ENCODE measurements at places on chromosomes 5 and 9.

DNA sequence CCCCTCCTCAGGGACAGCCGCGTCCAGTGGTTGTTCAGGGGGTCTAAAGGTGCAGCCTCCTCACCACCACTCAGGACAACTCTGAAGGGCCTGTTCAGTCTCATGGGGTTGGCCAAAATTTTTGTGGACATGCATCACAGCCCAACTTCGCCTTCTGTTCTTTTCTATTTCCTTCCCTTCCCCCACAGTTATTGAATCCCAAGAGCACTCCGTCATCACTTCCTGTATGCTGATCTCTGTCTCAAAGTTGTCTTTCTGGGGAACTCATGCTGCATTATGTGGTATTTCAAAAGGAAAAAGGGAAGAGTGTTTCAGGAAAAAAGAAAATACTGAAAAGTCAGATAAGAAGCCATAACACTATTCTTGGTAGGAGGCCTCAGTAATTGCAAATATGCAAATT, 355.4 kb downstream of the CAAP1 start:
- DNase-seq: no peak

GRCh38 chr5:135016861-135017290, 17.2 kb downstream of the PITX1 start:
- DNase-seq: no peak

DNA sequence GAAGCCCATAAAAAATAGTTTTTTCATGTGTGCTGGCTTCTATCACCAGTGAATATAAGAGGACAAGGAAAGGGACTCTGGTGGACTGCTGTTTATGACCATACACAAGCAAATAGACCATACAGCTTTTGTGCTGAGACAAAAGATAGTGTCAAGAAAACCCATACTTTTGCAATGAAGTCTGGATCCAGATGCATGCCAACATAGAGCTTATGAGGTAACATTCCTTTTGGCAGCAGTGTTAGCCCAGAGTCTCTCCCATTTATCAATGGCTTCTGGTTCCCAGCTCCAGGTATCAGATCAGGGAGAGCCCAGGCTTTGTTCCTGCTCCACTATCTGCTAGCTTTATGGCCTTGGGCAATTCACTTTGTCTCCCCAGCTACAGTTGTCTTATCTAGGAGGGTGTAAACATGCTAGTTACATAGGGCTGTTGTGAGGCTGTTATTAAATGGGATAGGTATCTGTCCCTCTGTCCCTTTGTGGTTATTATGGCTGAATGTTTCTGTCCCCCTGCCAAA, 55.6 kb downstream of the CCDC192 start:
- DNase-seq: no peak

DNA sequence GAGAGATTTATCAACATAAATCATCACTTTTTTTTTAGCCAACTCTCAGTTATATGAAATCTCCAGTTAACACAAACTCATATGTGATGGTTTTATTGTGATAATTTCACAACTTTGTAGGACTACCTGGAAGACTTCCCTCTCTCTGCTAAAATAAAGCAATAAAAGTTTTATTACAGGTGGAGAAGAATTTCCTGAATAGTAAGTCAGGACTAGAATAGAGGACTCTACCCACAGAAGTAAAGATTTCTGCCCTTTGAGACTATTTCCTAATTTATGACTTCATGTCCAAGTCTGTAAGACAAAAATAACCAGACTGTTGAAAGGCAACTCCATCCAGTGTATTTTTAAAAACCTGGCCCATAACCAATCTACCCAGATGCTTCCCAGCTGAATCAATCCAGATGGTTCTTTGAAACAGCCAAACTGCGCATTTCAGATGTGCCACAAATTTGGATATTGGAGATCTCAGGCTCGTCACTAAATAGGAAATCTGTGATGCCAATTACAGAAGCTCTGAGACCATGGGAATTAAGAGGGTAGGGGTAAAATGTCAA, 234.0 kb upstream of the NMUR2 start:
- no peak for DNase-seq

DNA sequence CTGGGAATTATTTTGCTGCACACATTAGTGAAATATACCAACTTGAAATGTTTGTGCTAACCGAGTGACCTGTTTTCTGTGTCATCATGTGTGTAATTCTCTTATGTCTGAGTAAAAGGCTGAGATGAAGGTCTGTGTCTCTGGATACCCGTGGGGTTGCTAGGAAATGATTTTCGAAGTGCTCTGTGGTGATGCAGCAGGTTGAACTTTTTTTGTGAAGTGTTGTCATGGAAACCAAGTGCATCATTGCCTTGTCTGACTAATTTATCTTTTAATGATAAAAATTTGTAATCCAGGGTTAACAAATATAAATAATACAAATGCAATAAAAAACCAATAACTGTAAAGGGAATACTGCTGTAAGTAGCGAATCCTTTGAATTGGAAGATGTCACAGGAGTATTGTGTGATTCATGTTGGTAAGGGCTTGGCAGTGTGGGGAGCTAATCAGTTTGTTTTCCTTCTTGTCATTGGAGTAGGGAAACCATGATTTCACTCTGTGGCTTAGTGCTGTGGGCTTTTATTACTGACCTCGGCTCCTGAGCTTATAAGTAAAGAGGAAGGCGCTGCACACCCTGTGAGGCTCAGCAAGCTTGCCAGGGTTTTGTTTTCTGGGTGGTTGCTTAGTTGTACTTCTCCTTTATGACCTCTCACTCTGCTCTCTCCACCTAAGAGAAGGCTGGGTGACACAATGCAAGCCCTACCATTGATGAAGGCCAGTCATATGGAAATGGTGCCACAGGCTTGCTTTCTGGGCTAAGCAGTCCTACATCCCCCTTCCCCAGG, 22.3 kb downstream of the PDE8B start:
- peak; percentile 45 for DNase-seq

DNA sequence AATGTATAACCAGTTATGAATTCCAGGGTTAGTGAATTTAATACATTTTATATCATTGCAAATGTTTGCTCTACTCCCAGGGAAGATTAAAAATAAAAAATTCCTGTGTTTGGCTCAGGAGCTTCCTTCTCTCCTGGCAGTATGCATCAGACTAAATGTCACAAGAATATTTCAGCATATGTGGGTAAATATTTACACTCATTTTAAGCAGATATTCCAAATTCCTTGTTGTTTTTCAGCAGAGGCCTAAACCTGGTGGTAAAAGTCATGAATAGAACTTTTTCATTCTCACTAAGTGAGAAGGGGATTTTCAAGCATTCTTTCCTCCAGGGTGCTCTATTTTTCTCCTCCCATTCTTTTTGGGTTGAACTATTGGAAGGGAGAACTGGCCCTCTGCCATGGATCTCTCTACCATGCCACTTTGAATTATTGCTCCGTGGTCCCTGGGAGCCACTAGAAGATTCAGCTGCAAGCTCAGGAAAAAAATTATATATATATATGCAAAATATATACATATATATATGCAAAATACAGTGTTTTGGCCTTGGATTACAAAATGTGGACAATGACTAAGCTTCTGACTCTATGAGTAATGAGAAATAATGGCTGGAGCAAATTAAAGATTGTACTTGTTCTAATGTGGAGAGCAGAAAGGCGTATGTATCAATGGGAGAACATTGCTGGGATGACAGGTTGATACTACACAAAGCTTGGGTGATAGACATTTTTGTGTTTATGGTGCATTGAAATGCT, 180.6 kb upstream of the PAPPA start:
- no peak for DNase-seq

DNA sequence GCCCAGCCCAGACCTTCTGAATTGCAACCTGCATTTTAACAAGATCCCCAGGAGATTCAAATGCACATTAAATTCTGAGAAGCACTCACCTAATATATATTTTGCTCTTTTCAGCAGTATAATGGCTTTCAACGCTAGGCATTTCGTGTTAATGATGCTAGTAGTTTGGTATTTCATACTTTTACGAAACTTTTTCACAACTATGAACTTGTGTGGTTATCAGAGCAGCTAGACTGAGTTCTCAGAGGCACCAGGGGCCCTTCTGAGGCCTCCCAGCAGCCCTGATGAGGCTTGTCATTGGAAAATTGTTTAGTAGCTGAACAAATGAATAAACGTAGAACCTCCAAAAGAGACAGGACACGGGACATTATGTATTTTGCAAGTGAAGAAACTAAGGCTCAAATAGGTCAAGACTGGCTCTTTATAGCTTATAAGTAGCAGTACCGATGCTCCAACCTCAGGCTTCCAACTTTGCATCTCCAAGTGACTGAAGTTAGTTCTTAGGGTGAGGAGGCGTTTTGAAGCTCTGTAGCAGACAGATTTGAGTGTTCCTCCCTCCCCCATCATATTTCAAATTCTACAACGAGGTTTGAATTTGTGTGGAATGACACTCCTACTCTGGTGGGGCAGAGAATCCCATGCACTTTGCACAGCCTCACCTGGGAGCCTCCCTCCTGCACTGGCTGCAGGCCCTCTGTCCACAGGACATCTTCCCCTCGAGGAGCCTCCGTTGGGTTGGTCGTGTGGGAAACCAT, 121.1 kb upstream of the SLC25A48 start:
- DNase-seq: no peak

GRCh38 chr9:108664309-108665255, 191.2 kb downstream of the ACTL7B start:
- DNase-seq: no peak

DNA sequence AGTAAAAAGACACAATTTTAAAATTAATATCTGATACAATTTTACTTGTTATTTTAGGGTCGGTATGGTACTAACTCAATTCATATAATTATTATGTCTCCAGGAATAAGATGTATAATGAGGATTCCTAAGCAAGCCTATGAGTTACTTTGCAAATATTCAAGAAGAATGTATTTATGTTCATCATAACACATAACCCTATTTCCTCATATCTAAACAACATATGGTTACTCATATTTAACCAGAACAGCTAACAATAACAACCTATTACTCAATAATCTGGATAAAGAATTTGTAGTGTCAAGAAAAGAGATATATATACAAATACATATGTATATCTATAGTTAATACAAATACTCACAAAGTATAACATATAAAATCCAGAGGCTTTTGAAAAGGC, 285.9 kb downstream of the ARL15 start:
- DNase-seq: no peak

GRCh38 chr9:26807161-26807560, 85.4 kb downstream of the CAAP1 start:
- DNase-seq: no peak

DNA sequence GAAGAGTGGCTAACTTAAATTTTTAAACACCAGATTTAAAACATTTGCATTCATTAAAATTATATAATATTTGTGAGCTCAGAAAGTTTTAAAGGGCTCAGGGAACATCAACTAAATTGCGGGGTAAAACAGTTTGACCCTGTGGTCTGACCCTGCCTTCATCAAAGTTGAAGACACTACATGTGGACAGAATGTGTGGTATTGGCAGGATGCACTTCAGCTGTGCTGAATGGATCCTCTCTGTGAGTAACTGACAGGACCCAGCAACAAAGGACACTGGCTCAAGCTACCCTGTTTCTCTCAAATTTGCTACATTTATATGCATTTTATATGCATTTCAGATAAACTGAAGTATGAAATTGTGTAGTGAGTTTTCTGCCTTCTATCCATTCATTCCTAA, 288.5 kb downstream of the ZNF608 start:
- DNase-seq: no peak

DNA sequence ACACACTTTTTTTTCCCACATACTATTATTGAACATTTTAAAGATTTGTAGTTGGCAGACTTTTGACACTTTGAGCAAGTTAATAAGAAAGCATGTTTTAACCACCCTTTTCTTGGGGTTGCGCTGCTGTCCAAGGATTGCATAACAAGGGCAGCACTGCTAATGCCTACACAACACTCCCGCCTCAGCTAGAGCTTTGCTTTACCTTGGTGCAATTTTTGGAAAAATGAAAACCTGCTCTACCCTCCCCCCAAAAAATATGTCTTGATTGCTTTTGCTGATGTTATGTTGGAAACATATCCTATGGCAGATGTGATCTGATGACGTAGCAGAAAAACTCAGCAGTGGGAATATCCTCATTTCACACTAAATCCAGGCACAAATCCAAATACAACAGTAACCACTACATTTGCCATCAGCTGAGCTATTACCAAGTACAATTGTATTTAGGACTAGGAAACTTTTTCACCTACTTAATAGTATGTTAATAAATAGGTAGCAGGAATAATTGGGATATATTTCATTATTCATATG, 51.5 kb downstream of the UBE2R2 start:
- no peak for DNase-seq

GRCh38 chr5:15547261-15547839, 47.4 kb downstream of the FBXL7 start:
- no peak for DNase-seq

DNA sequence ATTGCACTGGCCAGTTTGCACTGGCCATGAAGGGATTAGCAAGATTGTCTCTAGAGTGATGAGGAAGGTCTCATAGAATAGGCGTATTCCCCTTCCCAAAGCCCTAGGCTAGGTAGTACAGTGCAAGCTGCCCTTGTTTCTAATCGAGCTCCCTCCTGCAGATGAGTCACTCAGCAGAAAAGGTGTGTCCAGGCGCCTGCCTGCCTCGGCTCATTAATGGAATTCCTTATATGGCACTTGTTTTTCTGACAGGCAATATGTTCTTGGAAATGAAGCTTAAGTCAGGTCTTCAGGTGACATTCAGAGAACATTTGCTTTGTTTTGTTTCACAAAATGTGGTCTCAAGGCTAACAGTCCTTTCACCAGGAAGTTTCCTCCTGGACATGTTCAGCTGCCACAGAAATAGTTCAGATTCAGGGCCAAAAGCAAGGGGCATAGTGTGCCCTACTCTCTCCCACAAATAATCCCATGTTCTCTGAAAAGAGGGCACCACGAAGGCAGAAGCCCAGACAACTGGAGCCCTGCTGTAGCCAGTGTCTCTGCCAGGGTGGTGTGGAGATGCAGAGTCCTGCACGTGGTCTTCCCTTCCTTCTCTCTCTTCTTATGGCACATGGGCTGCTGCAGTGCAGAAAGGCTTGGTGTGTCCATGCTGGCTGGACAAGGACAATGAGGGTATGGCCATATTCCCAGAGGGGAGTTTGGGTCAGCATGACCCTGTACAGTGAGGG, 281.1 kb upstream of the MAP3K1 start:
- no peak for DNase-seq

DNA sequence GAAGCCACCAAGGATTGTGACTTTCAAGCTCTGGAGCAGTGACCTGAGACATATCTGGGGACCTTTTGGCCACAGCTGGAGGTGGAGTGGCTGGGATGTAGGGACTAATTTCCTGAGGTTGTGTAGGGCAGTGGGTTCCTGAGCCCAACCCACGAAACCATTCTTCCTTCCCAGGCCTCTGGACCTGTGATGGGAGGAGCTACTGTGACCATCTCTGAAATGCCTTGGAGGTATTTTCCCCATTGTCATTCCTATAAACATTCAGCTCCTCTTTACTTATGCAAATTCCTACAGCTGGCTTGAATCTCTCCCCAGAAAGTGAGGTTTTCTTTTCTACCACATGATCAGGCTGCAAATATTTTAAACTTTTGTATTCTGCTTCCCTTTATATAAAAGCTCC, 172.6 kb downstream of the TUSC1 start:
- no peak for DNase-seq
